Stimulated activated CD8-positive, alpha-beta memory T cell treated with anti-CD3 and anti-CD28 coated beads, Interleukin-2, amount 100 ng/mL, for 48 hours (primary cell): ENCODE measurements at places on chromosomes 13 and 19.

GRCh38 chr13:40984668-40985366 lies 34.3 kb downstream of the ELF1 start:
- DNase-seq, result no peak

- no peak for DNase-seq
Observed at GRCh38 chr13:80844164-80844563, 503.2 kb upstream of the SPRY2 start.

DNA sequence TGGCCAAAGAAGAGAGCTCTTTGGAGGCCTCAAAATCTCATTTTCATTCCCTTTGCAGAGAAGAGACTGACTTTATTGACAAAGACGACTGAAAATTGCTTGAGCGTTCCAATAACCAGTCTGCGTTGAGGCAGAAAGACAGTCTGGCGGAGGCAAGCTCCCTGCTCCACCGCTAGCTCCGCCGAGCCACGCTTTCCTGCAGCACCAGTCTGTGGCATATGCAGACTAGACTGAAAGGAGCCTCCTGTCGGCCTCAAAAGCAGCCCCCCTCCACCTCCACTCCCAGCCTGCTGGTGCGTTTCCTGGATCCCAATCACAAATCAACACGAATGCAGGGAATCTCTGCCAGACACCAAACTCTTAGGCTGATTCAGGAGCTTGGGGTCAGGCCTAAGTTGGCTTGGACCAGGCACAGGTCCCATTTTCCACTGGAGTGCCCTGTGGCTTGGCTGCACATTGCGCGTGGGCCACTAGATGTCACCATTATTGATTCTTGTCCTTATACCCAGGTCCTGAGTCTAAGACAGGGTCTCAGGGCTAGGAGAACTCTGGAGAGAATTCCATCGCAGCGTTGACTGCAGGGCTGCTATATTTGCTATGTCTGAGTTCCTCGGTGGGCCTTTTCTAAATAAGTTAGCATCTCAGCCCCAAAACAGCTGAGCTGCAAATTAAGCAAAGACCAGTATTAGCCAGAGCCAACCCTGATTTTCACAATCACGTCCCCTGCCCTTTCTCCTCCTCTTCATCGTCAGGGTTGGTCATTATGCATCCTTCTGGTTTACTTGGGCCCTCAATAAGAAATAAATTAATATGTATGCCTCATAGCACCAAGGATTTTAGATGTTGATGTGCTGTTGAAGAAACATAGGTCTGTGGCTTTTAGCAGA lies 5.2 kb upstream of the ZNF507 start:
- DNase-seq, result peak; percentile 15

GRCh38 chr19:17404015-17404414 lies 1.4 kb downstream of the BST2 start:
- DNase-seq, result no peak

DNA sequence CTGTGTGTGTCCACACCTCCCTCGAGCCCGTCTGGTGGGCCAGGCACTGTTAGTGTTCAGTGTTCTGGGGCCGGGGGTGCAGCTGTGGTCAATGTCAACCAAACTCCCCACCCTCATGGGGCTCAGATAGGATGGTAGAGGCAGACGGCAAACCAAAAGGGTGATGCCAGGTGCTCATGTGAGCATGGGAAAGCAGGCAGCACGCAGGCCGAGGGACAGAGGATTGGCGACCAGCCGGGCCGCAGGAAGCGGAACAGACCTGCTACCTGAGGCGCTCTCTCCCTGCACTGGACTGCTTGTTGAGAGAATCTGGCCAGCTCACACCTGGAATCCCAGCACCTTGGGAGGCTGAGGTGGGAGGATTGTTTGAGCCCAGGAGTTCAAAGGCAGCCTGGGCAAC lies 29.1 kb downstream of the DHX34 start:
- no peak for DNase-seq

- no peak for DNase-seq
Observed at GRCh38 chr13:48263196-48263595, 30.2 kb downstream of the ITM2B start.

- no peak for DNase-seq
Observed at GRCh38 chr19:19214159-19214490, 2.4 kb downstream of the NCAN start.

GRCh38 chr19:33263325-33264023 lies 37.8 kb upstream of the SLC7A10 start:
- no peak for DNase-seq

- DNase-seq, result peak; percentile 30
Observed at GRCh38 chr19:46828484-46828883, 22.2 kb downstream of the AP2S1 start.

- DNase-seq, result no peak
Observed at GRCh38 chr13:85013006-85013405, 786.2 kb downstream of the SLITRK6 start.

DNA sequence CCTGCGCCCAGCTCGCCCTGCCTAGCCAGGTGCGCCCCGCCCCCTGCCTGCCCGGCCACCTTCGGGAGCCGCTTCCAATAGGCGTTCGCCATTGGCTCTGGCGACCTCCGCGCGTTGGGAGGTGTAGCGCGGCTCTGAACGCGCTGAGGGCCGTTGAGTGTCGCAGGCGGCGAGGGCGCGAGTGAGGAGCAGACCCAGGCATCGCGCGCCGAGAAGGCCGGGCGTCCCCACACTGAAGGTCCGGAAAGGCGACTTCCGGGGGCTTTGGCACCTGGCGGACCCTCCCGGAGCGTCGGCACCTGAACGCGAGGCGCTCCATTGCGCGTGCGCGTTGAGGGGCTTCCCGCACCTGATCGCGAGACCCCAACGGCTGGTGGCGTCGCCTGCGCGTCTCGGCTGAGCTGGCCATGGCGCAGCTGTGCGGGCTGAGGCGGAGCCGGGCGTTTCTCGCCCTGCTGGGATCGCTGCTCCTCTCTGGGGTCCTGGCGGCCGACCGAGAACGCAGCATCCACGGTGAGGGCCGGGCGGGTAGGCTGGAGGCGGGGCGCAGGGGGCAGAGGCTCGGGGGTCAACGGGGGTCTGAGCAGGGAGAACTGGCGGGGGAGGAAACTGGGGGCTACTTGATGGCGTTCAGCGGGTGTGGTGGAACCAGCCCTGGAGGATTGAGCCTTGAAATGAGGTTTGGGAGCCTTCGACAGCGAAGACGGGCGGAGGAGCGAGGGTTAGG lies at the start of gene SPINT2:
Gene SPINT2 (plus strand): TSS at position 88 of the 727 bp plus-strand sequence. CDS start 320 bp downstream, at position 408.
- no peak for DNase-seq

DNA sequence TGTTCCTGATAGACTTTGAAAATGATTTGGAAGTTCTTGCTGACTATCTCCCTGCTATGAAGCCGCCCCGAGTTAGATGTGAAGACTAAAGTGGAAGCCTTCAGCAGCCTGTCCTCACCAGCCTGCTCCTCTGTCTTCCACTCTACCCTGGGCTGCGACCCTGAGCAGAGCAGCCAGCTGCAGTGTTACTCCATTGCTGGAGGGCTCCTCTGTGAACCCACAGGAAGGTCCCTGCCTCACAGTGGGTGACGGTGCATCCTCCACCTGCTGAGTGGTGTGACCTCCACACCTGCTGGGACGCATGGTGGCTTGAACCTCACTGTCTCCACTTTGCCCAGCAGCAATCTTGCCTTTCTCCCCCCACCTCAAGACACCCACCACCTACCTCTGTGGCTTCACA lies 116.4 kb downstream of the IRS2 start:
- no peak for DNase-seq

DNA sequence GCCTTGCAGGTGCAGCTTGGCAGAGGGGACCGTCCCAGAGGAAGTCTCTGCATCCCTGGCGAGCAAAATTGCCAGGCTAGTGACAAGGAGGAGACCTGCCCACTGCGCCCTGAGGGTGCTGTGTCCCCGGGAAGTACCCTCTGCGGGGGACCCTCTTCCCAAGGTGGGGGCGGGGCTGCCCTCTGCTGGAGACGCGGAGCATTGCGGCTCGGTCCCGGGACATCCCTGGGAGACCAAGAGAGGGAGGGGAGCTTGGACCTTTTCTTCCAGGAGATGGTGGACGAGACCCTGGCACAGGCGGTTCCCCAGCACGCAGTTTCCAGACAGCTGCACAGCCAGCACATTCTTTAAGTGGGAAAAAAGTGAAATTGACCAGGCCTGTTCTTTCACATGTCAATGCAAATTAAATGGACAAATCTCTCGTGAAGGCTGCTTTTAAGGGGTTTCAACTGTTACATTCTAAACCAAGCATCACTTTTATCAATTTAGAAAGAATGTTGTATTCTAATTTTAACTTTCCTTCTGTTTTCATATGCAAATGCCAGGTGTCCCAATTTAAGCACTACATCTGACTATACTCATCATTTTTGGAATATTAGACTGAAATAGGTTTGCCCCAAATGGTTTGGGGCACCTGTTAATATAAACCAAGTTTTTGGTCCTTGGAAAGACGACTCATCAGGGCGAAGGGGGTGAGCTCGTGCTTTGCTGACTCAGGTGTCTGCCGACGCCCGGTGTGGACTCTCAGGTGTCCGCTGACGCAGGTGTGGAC lies 60.7 kb downstream of the MCF2L start:
- peak; percentile 35 for DNase-seq
